ENCODE measurements at places on chromosomes 12 and 14.

- DNase-seq = no peak
Measured at GRCh38 chr12:94195483-94195882, 47.1 kb downstream of the PLXNC1 start.

DNA sequence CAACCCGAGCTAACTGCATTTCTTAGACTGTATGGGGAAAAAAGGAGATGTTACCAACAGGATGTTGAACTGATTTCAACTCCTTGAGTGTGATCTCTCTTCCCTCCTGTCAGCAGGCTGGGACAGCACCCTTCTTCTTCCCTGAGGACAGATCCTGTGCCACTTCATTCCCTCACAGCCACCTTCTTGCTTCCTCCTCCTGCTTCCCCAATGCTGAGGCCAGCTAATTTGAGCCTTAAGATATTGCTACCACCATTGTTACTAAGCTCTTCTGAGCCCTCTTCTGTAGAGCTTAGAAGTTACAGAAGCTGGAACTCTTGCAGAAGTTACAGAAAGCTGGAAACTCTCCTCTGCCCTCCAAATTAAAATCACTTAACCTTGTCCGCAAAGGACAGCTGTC, 88.8 kb downstream of the SPTSSA start:
- DNase-seq = no peak

DNA sequence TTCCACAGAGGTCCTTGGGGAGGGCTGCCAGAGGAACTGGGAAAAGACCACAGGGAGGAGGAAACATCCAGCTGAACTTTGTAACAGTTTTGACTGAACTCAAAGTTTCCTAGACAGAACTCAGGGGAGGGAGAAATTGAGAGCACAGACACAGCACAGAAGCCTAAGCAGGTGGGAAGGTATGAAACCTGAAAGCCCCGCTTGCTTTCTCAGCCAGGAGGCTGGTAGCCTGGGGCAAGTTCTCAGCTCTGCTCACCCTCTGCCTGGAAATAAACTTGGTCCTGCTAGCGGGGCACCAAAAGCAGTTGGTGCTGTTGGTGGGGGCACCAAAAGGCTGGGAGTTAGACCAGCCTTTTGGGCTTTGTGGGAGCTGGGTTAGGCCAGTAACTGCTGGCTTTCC, 25.9 kb upstream of the OR4E1 start:
- no peak for DNase-seq

DNA sequence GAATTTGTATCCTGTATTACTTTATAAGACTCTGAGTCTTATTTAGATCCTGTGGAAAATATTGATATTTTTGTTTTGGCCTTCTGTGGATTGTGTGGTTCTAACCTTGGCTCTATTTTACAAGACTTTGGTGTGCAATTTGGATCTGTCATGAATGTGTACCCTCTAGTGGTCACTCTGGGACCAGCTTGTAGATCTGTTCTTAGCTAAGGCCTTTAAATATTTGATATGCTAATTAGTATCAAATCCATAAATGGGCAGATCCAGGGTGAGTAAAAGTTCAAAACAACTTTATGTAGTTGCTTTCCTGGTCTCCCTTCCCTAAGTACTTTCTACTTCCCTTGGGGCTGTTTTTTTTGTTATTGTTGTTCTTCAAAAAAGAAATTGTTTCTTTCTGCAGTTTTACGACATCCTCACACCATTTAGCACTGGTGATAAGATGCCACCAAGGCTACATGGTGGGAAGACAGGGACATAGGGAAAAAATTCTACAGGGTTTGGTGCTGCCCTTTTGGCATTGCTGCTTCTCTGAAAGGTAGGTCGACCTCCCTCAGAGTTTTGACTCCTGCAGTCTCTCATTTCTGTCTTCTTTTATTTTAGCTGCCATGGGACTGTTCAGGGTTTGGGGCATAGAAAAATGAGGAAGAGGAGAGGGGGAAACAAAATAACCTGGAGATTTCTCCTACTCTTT, 238.5 kb downstream of the GPHN start:
- DNase-seq = peak; percentile 5

- DNase-seq = no peak
Measured at GRCh38 chr14:84425968-84426367, 1104.0 kb upstream of the FLRT2 start.

GRCh38 chr12:59066445-59066844, 146.1 kb upstream of the LRIG3 start:
- DNase-seq = no peak

GRCh38 chr12:27052176-27052575, 29.8 kb downstream of the MED21 start:
- no peak for DNase-seq

DNA sequence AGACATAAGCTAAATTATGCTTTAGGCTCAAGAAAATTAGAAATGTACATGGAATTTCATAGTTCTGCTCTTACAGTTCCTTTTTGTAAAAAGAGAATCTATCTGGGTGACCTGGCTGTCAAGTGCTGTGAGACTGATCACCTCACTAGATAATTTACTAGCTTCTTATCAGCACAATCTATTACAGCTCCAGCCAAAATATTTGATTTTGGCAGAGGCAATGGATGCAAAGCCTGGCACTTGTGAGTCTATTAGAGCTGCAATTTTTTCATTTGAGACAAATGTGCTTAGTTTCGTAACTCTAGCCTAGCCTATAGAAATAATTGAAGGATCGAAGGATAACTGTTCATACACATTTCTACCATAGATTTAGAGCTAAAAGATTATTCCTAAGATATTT, 927.5 kb downstream of the SLC6A15 start:
- DNase-seq = no peak

GRCh38 chr14:102736956-102737355, 40.3 kb upstream of the TRAF3 start:
- no peak for DNase-seq

DNA sequence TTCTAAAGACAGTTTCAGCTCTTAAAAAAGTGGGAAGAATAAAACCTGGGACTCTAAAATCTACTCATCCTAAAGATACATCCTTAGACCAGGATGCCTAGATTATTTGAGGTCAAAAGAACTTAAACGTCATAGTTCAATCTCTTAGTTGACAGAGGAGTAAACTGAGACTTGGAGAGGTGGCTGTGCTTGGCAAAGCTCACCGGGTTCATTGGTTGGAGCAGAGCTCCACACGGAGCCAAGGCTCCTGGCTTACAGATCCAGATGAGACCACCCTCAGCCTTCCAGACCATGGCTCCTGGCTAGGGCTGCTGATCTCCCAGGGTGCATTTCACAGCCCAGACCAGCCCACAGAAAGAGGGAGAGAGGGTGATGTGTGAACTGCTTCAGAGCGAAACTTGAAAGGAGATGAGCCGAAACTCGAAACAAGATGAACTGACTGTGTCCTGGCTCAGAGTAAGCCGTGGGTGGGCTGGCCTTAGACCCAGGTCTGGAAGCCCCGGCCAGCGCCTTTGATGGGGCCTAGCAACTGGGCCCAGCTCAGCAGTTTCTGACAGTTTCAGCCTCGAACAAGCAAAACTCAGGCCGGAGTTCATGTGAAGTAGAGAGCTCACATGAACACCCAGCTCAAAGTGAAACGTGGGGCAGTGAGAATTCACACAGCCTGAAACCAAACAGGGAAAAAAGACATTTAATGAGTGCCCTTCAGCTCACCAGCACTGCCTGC, 1044.8 kb downstream of the BCL11B start:
- DNase-seq = no peak

- DNase-seq = no peak
Measured at GRCh38 chr14:105286759-105287144, 14.0 kb downstream of the BRF1 start.

GRCh38 chr12:128336204-128337070, 69.5 kb downstream of the TMEM132C start:
- DNase-seq = no peak

GRCh38 chr14:22210906-22211305, 378.1 kb downstream of the DAD1 start:
- no peak for DNase-seq

- DNase-seq = no peak
Measured at GRCh38 chr12:28601570-28602058, 411.4 kb downstream of the CCDC91 start.

- DNase-seq = no peak
Measured at GRCh38 chr14:96688629-96689028, 108.6 kb upstream of the VRK1 start.

- DNase-seq = peak; percentile 7
Measured at GRCh38 chr14:75401361-75401760, 26.5 kb upstream of the JDP2 start.

- peak; percentile 78 for DNase-seq
Measured at GRCh38 chr12:71556875-71557274, 106.8 kb downstream of the ZFC3H1 start.

GRCh38 chr14:94395282-94395887, 7.0 kb upstream of the SERPINA1 start:
- DNase-seq = no peak

GRCh38 chr14:64736271-64737169, 32.3 kb downstream of the PLEKHG3 start:
- DNase-seq = no peak

DNA sequence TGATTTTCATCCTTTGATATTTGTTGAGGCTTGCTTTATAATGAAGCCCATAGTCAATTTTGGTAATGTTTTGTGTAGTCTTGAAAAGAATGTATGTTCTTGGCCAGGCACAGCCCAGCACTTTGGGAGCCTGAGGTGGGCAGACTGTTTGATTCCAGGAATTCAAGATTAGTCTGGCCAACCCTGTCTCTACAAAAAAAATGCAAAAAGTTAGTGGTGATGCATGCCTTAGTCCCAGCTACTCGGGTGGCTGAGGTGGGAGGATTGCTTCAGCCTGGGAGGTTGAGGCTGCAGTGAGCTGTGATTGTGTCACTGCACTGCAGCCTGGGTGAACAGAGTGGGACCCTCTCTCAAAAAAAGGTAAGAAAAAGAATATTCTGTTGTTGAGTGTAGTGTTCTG, 10.8 kb downstream of the ETNK1 start:
- DNase-seq = no peak

GRCh38 chr12:46904406-46905238, 78.8 kb upstream of the SLC38A4 start:
- DNase-seq = no peak

DNA sequence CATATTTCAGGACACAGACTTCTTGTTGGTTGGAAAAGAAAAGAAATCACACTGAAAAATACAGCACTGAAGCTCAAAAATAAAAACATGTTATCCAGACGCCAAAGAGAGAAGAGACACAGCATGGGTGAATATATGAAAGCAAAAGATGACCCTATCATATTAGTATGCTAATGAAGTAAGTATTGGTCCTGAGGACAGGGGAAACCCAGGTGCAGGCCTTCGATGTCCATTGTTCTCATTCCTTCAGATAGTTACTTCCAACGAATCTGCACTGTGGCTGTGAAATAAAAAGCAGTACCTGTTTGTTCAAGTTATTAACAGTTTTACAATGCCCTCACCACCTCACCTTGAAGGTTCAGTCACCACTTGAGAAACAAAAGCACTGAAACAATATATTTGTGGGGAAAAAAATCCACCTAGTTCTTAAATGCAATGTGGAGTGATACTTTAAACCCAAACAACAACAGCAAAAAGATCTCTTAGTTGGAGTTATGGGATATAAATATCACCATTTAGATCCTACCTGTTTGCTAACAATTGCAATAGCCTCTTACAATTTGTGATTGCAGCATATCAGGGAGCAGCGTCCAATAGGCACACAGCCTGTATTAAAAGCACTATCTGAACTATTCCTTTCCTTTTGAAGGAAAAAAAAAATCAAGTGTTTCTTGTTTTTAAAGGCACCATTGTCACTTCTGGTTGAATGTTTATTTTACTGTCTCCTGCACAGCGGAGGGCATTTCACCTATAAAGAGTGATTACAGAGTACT, 188.1 kb downstream of the BCAT1 start:
- no peak for DNase-seq

DNA sequence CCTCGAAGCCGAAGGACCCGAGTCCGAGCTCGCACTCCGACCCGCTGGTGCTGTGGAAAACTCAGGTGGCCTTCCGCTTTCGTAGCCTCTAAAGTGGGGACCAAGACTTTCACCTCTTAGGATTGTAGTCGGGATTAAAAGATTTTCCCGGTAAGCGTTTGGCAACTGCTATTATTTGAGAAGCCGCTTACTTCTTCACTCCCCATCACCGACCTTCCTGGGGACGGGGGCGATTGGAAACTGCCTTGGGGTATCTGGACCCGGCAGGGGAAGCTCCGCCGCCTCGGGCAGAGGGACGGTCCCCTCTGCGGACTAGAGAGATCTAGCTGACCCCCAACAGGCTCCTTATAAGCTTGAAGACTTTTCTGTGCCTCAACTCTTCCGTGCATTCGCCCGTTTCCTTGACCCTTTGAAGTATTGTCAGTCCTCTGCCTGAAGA, 659 bp downstream of the TRAFD1 start:
- DNase-seq = no peak

DNA sequence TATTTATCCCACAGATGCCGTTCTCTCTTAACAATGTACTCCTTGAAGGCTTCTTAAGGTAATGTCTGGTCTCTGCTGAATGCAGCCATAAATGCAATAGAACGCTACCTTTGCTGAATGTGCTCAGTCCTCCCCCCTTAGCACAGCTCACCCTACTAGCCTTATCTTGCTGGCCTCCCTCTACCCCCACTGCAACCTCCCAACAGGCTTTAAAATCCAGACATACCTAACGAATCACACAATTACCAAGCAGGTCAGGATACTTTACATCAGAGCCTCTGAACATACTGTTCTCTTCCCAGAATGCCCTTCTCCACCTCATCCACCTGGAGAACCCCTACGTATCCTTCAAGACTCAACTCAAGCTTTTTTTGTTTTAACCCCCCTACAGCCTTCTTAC, 51.0 kb upstream of the CRADD start:
- no peak for DNase-seq

DNA sequence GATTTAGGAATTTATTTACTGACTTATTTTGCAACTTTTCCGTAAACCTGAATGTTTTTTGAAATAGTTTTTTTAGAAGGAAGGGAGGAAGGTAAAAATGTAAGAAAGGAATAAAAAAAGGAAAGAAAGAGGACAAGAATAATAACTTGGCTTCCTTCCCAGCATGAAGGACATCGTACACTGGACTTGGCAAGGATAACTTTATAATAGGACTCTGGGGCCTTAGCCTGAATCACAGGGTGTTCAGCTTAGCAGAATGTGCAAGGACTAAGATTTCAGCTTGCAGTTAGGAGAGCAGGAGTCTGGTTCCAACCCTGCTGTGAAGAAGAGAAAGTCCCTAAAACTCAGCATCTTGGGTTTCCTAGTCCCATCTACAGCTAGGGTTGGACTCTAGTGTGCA, 1053.3 kb downstream of the VRK1 start:
- no peak for DNase-seq

- DNase-seq = no peak
Measured at GRCh38 chr12:99611117-99611516, 36.4 kb upstream of the GARIN6 start.

- no peak for DNase-seq
Measured at GRCh38 chr12:6263931-6264330, 46.6 kb upstream of the PLEKHG6 start.

GRCh38 chr12:115752913-115753726, 524.4 kb downstream of the MED13L start:
- peak; percentile 26 for DNase-seq

GRCh38 chr12:9143137-9143536, 27.4 kb upstream of the A2M start:
- no peak for DNase-seq

- no peak for DNase-seq
Measured at GRCh38 chr12:20109676-20110075, 258.7 kb upstream of the PDE3A start.

All from skeletal muscle cell (primary cell).